IMR-90 (cell line): ENCODE measurements at places on chromosomes 7 and 10. TPM values are rescaled to one million over a fixed set of nuclear protein-coding genes. Genes with fewer than 3 reads are reported as not detected.

The ANXA8 gene
- total RNA-seq, result 0.83 and 0.90 TPM in 2 replicates

The ZNF800 gene
- total RNA-seq, result 13.1 and 20.0 TPM in 2 replicates

The NANOS1 gene
- under 0.01 and 0.28 TPM in 2 replicates for total RNA-seq

The PNLIPRP3 gene
- total RNA-seq, result not detected in 2 replicates

The FRAT1 gene
- total RNA-seq, result 0.54 and 0.83 TPM in 2 replicates

The MALRD1 gene
- 0.56 and 1.1 TPM in 2 replicates for total RNA-seq

The ZNF22 gene
- total RNA-seq, result 12.4 and 18.6 TPM in 2 replicates

The ALKBH4 gene
- 6.1 and 7.2 TPM in 2 replicates for total RNA-seq
